ENCODE measurements at places on chromosomes 16 and 17.
A peak's percentile ranks its signal among the peaks of the same experiment; 100 is the strongest.

- no peak for DNase-seq
Observed at GRCh38 chr17:39800540-39800939, 62.8 kb downstream of the GRB7 start.

DNA sequence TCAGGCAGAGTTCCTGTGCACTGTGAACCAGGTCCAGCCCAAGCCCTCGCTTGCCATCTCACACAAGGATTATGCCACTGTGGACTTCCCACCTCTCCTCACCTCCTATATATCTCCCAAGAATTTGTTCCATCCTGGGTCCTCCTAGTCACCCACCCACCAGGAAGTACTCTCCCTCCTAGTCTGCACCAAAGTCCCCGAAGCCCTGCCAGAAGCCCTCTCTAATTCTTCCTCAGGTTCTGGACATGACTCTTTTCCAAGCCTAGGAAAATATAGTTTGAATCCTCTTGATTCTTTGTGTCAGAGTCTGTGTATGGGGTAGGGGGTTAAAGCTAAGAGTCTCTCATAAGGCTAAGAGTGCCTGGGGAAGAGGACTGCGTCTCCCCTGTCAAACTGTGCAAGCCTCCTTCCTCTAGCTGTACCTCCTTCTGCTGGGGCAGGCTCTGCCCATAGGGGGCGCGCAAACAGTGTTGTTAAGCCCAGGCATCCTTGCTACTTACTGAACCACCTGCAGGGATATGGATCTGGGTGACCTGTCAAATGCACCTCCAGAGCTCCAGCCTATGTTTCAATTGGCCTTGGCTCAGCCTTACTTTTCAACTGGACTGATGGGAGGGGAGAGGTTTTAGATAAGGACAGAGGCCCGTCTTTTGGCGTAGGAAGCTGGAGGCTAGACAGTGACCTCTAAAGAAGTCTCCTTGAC, 16.6 kb upstream of the DLX4 start:
- DNase-seq: peak; percentile 49

DNA sequence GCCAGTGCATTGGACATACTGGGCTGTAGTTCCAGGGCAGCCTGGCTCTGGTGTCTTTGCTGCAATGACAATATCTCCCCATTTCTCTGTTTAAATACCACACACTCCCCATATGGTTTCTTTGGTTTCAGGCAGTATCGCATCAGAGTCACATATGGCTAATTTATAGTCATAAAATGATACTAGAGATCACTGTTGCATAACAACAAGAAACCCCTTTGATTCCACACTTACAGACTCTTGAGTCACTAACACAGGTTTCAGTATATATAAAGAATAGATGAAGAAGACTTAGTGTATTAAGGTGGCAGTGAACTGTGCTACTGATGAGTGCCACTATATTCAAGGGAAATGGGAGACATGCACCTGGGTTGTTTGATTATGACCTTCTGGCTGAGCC, 281.6 kb downstream of the WWOX start:
- no peak for DNase-seq

DNA sequence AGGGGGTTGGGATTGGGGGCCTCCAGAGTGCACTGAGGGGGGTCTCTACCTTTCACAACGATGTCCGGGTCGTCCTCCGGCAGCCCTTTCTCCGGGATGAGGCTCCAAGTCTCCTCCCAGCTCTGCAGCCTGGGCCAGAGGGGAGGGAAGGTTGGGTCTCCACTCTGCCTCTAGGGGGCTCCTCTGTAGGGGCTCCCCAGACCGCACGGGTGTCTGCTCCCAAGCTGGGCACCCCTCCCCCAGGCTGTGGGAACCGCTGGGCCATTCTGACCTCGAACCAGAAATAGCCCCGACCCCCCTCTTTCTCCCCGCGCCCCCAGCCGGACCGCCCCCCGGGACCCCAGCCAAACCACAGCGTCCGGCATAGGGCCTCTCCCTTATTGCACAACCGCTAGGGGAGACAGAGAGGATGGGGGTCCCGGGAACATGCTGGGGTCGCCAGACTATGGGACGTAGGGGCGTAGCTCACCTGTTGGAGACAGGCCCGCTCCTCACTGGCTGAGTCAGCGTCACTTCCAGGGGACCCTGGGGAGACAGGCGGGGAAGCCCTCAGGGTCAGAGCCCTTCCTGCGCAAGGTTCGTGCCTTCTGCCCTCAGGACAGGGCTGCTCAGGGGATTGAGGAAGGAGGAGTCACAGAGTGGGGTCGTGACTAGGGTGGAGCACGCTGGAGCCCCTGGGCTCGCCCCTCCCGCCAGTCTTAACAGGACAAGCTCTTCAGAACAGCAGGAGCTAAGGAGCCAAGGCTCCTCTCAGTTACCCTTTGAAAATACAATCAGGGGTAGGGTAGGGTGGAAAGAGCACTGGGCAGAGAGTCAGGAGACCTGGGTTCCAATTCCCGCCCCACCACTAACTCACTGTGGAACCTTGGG, 2.7 kb downstream of the PLEKHH3 start:
- DNase-seq: no peak

DNA sequence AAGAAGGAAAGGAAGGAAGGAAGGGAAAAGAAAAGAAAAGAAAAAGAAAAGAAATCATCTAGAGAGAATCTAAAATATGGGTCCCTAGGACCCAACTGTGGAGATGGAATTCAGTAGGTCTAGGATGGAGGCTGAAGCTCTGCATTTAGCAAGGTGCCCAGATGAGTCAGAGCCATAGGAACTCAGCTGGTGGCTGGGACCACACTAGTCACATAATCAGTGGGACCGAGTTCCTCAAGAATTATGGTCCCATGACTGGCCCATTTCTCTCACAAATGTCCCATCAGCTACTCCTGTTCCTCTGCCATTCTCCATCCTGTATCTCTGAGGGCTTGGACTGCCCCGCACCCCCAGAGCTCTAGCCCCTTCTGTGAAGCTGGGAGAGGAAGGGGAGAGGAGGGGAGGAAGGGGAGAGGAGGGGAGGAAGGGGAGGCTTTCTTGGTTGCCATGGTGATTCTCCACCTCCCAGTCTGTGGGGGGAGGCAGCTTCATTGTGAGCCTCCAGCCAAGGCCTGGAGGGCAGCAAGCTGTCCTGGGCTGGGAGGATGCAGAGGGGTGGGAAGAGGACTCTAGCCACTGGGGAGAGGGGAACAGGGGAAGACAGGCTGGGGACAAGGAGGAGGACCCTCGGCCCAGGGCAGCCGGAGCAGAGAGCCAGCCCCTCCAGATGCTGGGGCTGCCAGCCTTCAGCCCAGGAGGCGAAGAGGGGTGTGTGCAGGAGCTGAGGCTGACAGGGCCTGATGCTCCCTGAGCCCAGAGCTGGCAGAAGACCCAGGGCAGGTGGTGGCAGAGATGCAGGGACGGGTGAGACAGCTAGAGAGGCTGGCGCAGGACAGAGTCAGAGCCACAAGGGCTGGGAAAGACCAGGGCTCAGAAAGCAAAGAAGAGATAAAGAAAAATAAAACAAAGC, 37.8 kb upstream of the LHX1 start:
- no peak for DNase-seq

DNA sequence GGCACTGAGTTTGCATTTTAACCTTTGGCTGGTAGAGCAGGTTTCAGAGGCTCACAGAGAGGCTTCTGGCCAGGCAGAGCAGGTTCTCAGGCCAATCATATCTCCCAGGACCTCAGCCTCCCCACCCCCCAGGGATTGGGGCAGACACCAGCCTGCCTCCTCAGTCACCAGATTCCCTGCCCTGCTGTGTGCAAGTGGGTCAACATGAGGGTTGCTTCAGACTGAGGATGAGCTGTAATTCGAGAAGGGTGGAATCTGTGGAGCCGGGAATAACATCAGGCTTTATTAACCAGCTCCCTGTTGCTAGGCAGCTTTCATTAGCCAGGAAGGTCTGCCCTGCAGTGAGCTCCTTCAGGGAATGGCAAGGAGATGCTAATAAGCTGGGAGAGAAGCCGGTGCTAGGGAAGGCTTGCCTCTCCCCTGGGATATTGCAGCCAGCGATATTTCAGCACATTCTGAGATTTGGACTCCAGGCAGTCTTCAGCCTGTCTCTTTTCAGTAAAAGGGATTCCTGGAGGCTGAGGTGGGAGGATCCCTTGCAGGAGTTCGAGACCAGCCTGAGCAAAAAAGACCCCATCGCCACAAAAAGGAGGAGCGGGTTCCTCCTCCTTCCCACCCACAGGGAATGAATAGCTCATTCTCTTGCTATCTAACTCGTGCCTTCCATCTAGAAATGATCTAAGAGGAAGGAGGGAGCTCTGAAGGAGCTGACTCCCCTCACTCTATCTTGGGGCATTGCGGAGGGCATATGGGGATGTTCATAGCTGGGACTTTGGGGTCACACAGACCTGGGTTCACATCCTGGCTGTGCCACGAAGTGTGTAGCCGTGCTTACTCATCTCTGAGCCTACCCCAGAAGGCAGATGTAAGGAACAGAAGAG, 10.7 kb downstream of the SGSM2 start:
- no peak for DNase-seq

DNA sequence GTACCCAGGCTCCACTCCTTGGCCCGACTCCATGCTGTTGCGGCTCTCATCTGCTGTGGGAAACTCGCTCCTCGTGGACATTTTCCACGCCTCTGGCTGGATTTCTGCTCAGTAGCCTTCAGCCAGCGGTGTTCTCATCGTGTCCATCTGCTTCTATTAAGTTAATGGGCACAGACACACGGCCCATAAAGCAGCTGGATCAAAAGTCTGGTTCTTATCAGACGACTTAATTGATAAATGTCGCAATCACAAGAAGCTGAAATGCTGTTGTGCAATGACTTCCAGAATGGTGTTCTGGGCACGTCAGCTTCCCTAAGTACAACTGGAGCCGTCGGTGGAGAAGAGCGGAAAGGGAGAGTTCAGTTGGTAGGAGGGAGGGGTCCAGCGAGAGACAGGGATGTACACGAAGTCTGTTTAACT, 211.7 kb upstream of the CHMP6 start:
- DNase-seq: no peak

GRCh38 chr17:38761612-38762011, 9.1 kb downstream of the PSMB3 start:
- DNase-seq: no peak

- peak; percentile 65 for DNase-seq
Observed at GRCh38 chr17:77494664-77495435, 354.1 kb downstream of the SEC14L1 start.

GRCh38 chr17:3528403-3528851, 29.2 kb downstream of the TRPV3 start:
- DNase-seq: no peak

DNA sequence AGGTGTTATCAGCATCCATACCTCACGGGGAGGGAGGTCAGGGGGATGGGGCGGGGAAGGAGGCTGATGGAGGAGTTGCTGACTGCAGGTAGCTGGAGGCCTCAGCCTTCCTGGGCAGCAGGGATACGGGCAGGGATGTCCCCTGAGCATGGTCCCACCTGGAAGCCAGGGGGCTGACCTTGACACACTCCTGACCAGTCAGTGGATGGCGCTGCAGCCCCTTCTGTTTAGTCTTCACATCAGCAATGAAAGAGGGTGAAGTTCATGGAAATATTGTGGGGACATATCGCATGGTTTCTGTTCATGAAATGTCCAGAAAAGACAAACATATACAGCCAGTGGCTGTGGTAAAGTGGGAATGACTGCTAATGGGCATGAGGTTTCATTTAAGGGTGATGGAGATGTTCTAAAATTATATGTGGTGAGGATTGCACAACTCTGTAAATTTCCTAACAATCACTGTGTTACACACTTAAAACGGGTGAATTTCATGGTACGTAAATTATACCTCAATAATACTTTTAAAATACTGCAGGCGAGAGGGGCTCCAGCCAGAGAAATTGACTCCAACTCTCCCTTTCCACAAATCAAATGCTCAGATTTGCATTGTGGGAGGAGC, 489.6 kb downstream of the CDH13 start:
- no peak for DNase-seq

- no peak for DNase-seq
Observed at GRCh38 chr17:50076591-50077235, 18.4 kb upstream of the PDK2 start.

DNA sequence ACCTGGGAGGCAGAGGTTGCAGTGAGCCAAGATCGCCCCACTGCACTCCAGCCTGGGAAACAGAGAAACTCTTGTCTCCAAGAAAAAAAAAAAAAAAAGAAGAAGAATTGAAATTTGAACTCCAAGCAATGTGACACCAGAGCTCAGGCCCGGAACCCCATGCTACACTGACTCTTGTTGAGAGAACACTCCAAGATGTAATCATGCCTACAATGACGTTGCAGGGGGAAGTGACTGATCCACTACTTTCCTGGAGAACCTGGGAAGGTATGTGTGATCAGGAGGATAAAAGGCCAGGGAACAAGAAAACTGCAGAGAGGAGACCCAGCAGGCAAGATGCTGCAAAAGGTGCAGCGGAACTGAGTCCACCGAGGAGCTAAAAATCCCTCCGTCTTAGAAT, 57.9 kb downstream of the ADCY9 start:
- no peak for DNase-seq

DNA sequence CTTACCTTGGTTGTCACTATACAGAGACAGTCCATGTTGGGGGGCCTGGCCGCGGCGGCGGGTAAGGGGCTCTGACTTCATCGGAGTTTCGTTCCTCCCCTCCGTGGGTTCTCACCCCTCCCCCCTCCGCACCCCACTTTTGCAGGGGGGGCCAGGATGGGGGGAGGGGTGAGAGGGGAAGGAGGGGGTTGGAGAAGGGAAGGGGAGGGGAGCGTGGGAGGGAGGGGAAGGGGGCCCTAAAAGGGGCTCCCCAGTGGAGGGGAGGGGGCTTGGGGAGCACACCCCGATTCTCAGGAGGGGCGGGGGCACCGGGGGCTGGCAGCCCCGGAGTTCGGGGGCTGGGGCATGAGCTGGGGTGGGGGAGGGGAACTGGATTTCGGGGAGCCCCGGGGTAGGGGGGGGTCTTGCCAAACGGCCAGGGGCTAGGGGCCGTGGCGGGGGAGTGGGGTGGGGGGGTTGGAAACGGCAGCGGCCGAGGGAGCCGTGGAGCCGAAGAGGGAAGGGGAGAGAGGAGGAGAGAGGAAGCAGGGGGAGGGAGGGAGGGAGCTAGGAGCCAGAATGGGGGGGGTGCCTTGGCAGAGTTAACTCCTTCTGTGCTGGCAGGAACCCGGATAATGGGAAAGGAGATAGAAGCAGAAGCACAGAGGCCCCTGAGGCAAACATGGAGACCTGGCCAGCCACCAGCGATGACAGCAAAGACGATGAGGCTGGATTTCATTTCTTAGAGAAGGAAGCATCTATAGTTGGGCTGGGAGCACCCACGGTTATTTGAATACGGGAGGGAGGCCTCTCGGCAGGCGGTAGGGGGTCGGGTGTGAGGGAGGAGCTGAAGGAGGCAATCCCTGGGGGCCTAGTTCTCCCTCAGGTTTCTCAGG, 2.3 kb downstream of the DLG4 start:
- DNase-seq: no peak

Measured in stimulated activated CD8-positive, alpha-beta memory T cell treated with anti-CD3 and anti-CD28 coated beads, Interleukin-7, amount 100 ng/mL, for 1 hour (primary cell).